Ascending aorta (tissue), 2 donors: ENCODE measurements at places on chromosomes 7 and 10. TPM values are rescaled to one million over a fixed set of nuclear protein-coding genes. Genes with fewer than 3 reads are reported as not detected.

DNA sequence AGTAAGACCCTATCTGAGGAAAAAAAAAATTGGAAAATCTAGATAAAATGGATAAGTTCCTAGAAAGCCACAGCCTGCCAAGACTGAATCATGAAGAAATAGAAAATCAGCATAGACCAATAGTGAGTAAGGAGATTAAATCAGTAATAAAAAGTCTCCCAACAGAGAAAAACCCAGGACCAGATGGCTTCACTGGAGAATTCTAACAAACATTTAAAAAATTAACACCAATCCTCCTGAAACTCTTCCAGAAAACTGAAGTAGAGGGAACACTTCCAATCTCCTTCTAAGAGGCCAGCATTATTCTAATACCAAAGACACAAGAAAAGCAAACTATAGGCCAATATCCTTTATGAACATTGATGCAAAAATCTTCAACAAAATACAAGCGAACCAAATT is 8.8 kb upstream of the LIMK1 start:
- no peak overlapping the region for H3K4me3 ChIP-seq
- no peaks in the 10 kb centered on the region for H3K4me1 ChIP-seq
- no peak for DNase-seq
- no peaks in the 10 kb centered on the region for H3K27me3 ChIP-seq
- H3K27ac ChIP-seq: no peak overlapping the region
- H3K36me3 ChIP-seq: no peaks in the 10 kb centered on the region

DNA sequence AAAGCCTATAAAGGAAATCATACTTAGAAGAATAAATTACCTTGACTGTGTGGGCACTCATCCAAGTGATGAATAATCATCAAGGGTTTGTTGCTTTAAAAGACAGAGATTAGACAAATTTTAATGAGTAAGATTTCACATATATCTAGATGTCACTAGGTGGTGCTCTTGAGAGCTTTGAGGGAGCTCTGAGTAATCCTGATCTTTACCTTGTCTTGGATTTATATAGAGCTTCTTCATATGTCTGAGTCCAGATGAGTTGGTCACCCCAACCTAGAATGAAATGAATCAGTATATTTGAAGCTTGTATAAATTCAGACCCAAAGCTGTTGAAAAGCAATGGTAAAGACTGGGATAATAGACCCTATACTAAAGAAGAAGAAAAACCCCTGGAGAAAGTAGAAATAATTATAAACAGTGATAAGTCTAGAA is 3.7 kb downstream of the AGR2 start:
- H3K4me1 ChIP-seq: no peaks in the 10 kb centered on the region
- DNase-seq: no peak
- no peaks in the 10 kb centered on the region for H3K36me3 ChIP-seq
- H3K27ac ChIP-seq: no peak overlapping the region
- no peaks in the 10 kb centered on the region for H3K27me3 ChIP-seq
- no peak overlapping the region for H3K4me3 ChIP-seq

DNA sequence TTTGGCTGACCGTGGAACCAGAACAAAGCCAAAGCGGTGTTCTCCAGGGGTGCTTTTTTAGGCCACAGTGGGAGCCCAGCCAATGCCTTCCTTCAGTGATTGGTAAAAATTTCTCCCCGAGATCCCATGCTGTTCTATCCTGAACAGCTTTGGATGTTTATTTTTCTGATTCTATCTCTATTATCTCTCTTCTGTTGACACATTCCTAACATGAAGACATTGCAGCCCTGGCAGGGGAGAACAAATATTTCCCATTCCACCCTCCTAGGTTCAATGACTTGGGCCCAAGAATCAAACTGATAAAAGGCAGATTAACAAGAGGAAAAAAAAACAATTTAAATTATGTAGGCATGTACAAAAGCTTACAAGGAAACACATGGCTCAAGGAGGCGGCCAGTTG is 162.7 kb downstream of the PFKFB3 start:
- H3K36me3 ChIP-seq: no peaks in the 10 kb centered on the region
- no peaks in the 10 kb centered on the region for H3K4me1 ChIP-seq
- H3K27ac ChIP-seq: no peak overlapping the region
- H3K4me3 ChIP-seq: no peak overlapping the region
- H3K27me3 ChIP-seq: no peaks in the 10 kb centered on the region
- DNase-seq: no peak

DNA sequence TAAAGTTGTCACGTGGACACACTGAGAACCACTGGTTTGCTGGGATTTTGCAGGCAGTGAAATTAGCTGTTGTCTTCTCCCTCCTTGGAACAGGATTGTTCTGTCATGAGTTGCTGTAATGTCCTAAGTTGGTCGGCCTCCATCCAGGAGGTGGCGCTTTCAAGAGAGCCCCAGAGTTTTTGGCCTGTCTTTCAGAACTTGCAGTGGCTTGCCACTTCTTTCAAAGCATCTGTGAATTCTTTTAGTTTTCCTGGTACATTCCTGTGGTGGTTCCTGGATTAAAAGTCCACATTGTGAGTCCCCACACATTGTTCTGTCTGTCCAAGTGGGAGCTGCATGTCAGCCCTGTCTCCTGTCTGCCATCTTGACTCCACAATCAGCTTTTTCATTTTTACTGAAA is 133.8 kb downstream of the PON1 start:
- no peak for DNase-seq
- H3K27me3 ChIP-seq: no peaks in the 10 kb centered on the region

DNA sequence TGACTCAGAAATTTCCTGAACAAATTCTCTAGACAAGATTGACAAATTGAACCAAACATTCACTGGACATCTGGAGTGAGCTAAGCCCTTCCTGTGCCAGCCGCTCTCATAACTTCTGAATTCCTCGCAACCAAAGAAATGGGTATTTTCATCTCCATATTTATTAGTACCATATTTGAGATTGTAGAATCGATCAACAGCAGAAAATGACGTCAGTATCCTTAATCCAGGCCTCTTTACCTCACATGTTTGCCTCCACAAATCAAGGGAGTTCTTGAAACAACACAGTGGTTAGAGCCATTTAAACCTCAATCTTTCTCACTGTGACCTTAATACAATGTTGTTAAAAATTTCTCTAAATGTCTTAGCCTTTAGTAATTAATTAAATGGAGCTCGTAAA is 735.6 kb upstream of the SORCS1 start:
- H3K4me3 ChIP-seq: no peak overlapping the region
- H3K4me1 ChIP-seq: no peaks in the 10 kb centered on the region
- H3K27ac ChIP-seq: no peak overlapping the region
- H3K27me3 ChIP-seq: no peaks in the 10 kb centered on the region

GRCh38 chr10:86594535-86594934 is 59.8 kb upstream of the OPN4 start:
- peak; percentile 22 for DNase-seq
- no peak overlapping the region for H3K4me3 ChIP-seq
- no peaks in the 10 kb centered on the region for H3K27me3 ChIP-seq
- H3K27ac ChIP-seq: no peak overlapping the region

DNA sequence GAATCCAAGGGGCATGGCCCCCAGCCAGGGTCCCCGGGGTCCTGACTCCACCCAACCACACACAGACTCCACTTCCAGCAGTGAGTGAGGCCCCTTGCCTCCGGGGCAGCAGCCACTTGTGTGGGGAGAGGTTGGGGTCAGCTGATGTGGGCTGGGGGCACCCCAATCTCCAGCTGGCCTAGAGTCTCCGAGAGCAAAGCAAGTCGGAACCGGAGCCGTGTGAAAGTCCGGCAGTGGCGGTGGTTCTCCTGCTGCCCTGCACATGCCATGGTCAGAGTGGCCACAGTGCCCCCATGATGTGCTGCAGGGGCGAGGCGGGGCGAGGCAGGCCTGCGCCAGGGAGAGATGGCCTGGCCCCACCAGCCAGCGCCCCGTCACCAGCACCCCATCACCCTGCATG is 74.6 kb downstream of the PDGFA start:
- DNase-seq: no peak
- no peaks in the 10 kb centered on the region for H3K27me3 ChIP-seq
- H3K27ac ChIP-seq: no peak overlapping the region
- no peak overlapping the region for H3K4me3 ChIP-seq
- no peaks in the 10 kb centered on the region for H3K36me3 ChIP-seq

GRCh38 chr10:78981257-78981969 is 87.4 kb upstream of the ZMIZ1 start:
- H3K27me3 ChIP-seq: no peaks in the 10 kb centered on the region
- no peaks in the 10 kb centered on the region for H3K4me1 ChIP-seq

GRCh38 chr7:158127241-158127640 is 460.4 kb downstream of the PTPRN2 start:
- no peaks in the 10 kb centered on the region for H3K27me3 ChIP-seq
- no peaks in the 10 kb centered on the region for H3K4me1 ChIP-seq
- no peak overlapping the region for H3K27ac ChIP-seq
- H3K4me3 ChIP-seq: no peak overlapping the region
- H3K36me3 ChIP-seq: no peaks in the 10 kb centered on the region
- DNase-seq: no peak

DNA sequence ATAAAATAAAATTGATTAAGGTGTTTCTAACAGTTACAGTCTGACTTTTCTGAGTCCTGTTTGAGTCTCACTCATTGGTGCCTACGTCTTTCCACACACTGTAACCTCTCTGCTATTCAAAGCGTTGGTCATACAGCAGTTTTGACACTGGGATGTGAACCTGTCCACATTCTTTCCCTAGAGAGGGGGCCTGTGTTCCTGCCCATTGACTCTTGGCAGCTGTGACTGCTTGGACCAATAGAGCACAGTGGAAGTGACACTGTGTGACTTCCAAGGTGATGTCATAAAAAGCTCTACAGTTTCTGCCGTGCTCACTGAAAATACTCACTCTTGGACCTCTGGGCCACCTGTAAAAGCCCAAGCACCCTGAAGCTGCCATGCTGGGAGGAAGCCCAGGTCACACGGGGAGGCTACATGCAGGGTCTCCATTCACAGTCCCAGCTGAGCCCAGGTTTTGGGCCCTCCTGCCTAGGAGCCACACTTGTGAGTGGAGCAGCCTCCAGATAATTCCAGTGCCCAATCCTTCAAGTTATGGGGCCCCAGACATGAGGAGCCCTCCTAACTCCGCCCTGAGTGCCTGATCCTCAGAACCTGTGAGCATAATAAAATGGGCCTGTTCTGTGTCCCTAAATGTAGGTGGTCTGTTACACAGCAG is 704 bp upstream of the ANTXRL start:
- no peak overlapping the region for H3K4me3 ChIP-seq
- H3K4me1 ChIP-seq: peaks cover 8% of the 10 kb centered on the region
- no peak overlapping the region for H3K27ac ChIP-seq
- H3K36me3 ChIP-seq: no peaks in the 10 kb centered on the region

DNA sequence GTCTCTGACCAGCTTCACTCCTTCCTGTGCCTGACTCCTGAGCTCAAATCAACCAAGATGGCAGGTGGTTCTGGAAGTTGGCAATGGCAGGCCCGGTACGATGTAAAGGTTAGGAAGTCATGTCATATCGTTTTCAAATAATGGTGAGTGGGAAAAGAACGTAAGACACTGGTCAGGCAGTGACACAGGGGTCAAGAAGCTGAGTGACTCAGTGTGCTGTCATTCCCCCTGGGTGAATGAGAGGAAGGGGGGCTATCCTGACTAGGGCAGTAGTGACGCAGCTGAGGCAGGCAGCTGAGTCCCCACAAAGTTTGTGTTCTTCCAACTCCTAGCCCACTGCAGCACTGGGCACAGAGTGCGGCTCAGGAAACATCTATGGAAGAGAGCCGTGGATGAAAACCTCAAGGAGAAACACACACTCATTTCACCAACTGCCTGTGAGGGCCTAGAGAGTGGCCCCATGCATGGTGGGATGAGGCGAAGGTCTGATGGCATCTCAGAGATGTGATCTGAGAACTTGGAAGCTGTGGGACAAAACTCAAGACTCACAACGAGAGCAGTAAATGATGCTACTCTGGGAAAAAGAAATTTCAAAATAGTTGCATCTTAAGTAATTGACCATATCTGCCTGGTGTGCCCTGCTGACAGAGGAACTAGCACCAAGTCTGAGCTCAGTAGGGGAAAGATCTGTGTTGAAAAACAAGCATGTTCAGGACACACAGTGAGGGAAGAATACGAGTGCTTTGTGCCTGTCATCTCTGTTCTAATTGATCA is 23.2 kb downstream of the CREB3L2 start:
- peak overlapping the region; percentile 20 for H3K4me3 ChIP-seq
- H3K36me3 ChIP-seq: no peaks in the 10 kb centered on the region
- peaks cover 51% of the 10 kb centered on the region for H3K4me1 ChIP-seq
- peak; percentile 94 for DNase-seq
- H3K27me3 ChIP-seq: no peaks in the 10 kb centered on the region

DNA sequence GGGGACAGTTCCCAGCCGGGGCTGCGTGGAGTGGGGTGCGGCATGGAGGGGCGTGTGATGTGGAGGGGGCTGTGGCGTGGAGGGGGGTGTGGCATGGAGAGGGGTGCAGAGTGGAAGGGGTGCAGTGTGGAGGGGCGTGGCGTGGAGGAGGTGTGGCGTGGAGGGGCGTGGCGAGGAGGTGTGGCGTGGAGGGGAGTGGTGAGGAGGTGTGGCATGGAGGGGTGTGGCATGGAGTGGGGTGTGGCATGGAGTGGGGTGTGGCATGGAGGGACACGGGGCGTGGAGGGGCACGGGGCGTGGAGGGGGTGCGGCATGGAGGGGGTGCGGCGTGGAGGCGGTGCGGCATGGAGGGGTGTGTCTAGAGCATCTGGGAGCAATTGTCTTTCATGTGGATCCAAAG is 33.6 kb downstream of the NKX6-2 start:
- no peak overlapping the region for H3K27ac ChIP-seq
- no peak overlapping the region for H3K4me3 ChIP-seq
- no peak for DNase-seq
- H3K36me3 ChIP-seq: peaks cover 53% of the 10 kb centered on the region
- no peaks in the 10 kb centered on the region for H3K27me3 ChIP-seq

DNA sequence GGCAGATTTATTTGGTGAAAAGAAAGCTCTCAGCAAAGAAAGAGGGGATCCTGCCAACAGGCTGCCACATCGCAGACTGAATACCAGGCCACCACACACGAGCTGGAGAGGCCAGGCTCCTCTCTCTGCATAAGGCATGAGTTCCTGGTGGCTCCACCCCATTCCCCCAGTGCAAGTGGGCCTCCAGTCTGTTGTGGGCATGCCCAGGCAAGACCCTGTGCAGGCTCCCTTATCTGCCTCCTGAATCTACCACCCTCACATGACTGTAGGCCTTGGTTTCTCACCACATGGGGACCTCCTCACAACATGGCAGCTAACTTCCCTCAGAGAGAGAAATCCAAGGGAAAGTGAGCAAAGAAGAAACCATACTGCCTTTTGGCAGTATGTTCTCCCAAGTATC is 26.7 kb upstream of the CUL1 start:
- H3K27me3 ChIP-seq: no peaks in the 10 kb centered on the region
- H3K36me3 ChIP-seq: no peaks in the 10 kb centered on the region
- H3K4me1 ChIP-seq: no peaks in the 10 kb centered on the region

- no peak for DNase-seq
- H3K4me3 ChIP-seq: no peak overlapping the region
- H3K27ac ChIP-seq: no peak overlapping the region
- no peaks in the 10 kb centered on the region for H3K27me3 ChIP-seq
Measured at GRCh38 chr10:74988832-74989561, 122.5 kb upstream of the SAMD8 start.

GRCh38 chr7:30434140-30434799 is 44.3 kb downstream of the NOD1 start:
- no peak overlapping the region for H3K27ac ChIP-seq
- H3K27me3 ChIP-seq: no peaks in the 10 kb centered on the region
- no peak overlapping the region for H3K4me3 ChIP-seq
- H3K4me1 ChIP-seq: peaks cover 13% of the 10 kb centered on the region
- H3K36me3 ChIP-seq: peaks cover 51% of the 10 kb centered on the region

Gene GTF2IRD2
- total RNA-seq: 0.32 TPM

Gene SPDYE9
- total RNA-seq: not detected

Gene SFTPA2
- not detected for total RNA-seq

Gene PRSS37
- total RNA-seq: not detected

Gene SEMA3E
- total RNA-seq: 4.3 TPM

Gene GATA3
- not detected for total RNA-seq

Gene TET1
- 3.9 TPM for total RNA-seq
